ENCODE measurements at places on chromosomes 13 and 19. TPM values are rescaled to one million over a fixed set of nuclear protein-coding genes. Genes with fewer than 3 reads are reported as not detected.
A peak's percentile ranks its signal among the peaks of the same experiment; 100 is the strongest.

GRCh38 chr13:27112006-27112405, 59.6 kb downstream of the USP12 start:
- DNase-seq = no peak
- H3K27ac ChIP-seq = no peak overlapping the region
- no peak overlapping the region for H3K4me3 ChIP-seq
- H3K27me3 ChIP-seq = no peaks in the 10 kb centered on the region

- peak; percentile 38 for DNase-seq
- H3K4me3 ChIP-seq = 0 out of 2 replicates have a peak overlapping the region, but pooled peaks have one; percentile 22
- H3K27ac ChIP-seq = no peak overlapping the region
- peaks cover 5% of the 10 kb centered on the region for H3K36me3 ChIP-seq
Observed at GRCh38 chr19:5345895-5346386, 5.3 kb upstream of the PTPRS start.

DNA sequence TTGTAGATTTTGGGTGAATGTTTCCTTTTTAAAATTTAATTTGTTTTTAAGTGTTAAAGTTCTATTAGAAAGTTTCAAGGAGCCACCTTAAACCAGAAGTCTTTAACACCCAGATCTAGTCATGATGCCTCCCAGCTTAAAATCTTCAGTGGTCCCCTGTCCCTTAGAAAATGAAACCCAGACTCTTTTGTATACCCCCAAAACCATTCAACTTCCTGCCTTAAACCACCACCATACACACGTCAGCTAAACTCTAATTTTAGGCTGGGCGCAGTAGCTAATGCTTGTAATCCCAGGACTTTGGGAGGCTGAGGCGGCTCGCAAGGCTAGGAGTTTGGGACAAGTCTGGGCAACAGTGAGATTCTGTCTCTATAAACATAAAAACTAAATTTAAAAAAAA, 37.9 kb downstream of the N4BP2L1 start:
- no peak overlapping the region for H3K4me3 ChIP-seq
- 0 out of 2 replicates have a peak, but pooled peaks cover 5% of the 10 kb centered on the region for H3K4me1 ChIP-seq
- H3K36me3 ChIP-seq = no peaks in the 10 kb centered on the region
- no peak overlapping the region for H3K27ac ChIP-seq
- no peak for DNase-seq

DNA sequence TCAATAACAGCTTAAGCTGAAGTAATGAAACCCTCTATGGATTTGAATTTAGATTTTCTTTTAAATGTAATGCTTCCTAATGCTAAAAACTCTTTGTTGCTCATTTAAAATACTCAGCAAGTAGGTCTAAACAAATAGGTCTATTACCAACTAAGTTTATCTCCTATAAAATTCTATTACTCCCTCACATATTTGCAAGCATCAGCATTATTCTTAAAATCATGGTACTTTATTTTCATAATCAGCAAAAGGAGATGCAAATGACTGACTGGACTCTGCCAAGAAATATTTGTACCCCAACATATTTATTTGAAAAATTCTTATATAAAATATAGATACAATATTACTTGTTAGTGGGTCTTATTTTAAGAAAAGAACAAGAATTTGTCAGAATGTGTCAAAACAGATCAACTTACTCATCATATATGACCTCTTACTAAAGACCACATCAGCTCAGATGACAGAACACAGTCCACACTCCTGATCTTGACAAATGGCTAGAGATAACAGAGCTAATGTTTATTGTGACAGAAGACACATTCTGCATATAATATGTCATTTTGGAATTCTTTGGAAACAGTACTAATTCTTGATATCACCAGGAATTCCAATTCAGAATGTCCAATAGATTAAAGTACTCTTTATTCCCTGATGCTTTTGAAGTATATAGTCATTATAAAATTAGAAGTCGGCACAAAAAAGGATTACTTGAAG, 704.6 kb upstream of the PCDH9 start:
- H3K4me1 ChIP-seq = no peaks in the 10 kb centered on the region
- no peak overlapping the region for H3K27ac ChIP-seq
- no peak for DNase-seq
- no peaks in the 10 kb centered on the region for H3K36me3 ChIP-seq
- H3K4me3 ChIP-seq = no peak overlapping the region

DNA sequence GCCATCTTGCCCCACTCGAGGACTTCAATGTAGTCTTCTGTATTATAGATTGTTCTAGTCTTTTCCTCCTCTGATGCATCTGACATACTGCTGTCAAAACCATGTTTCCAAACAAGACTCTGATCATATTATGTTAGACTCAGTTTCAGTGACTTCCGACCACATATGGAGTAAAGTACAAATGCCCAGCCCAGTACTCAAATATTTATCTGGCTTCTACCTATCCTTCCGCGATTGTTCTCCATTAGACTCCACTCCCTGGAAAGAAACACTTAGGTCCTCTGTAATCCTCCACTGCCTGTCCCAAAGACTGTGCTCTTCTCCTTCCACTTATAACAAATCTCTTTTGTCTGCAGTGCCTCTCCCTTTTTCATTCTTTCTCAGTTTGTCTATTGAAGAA, 439.5 kb downstream of the EFNB2 start:
- H3K36me3 ChIP-seq = peaks cover 9% of the 10 kb centered on the region
- no peak overlapping the region for H3K4me3 ChIP-seq
- DNase-seq = no peak
- H3K27me3 ChIP-seq = no peaks in the 10 kb centered on the region

GRCh38 chr13:19998960-19999359, 40.4 kb downstream of the ZMYM2 start:
- no peak overlapping the region for H3K27ac ChIP-seq
- H3K36me3 ChIP-seq = peaks cover 10% of the 10 kb centered on the region
- H3K4me1 ChIP-seq = peaks cover 12% of the 10 kb centered on the region
- DNase-seq = no peak

GRCh38 chr13:110444226-110444653, 117.3 kb downstream of the RAB20 start:
- no peaks in the 10 kb centered on the region for H3K27me3 ChIP-seq
- H3K36me3 ChIP-seq = peaks cover 35% of the 10 kb centered on the region
- no peak overlapping the region for H3K4me3 ChIP-seq
- peak; percentile 32 for DNase-seq

GRCh38 chr13:68888832-68889231, 1218.8 kb upstream of the ATXN8OS start:
- no peak overlapping the region for H3K4me3 ChIP-seq
- no peak overlapping the region for H3K27ac ChIP-seq
- no peaks in the 10 kb centered on the region for H3K27me3 ChIP-seq
- no peak for DNase-seq
- H3K4me1 ChIP-seq = no peaks in the 10 kb centered on the region
- H3K36me3 ChIP-seq = no peaks in the 10 kb centered on the region

GRCh38 chr19:1837625-1838105, 10.6 kb downstream of the REXO1 start:
- no peak overlapping the region for H3K4me3 ChIP-seq
- H3K36me3 ChIP-seq = no peaks in the 10 kb centered on the region

DNA sequence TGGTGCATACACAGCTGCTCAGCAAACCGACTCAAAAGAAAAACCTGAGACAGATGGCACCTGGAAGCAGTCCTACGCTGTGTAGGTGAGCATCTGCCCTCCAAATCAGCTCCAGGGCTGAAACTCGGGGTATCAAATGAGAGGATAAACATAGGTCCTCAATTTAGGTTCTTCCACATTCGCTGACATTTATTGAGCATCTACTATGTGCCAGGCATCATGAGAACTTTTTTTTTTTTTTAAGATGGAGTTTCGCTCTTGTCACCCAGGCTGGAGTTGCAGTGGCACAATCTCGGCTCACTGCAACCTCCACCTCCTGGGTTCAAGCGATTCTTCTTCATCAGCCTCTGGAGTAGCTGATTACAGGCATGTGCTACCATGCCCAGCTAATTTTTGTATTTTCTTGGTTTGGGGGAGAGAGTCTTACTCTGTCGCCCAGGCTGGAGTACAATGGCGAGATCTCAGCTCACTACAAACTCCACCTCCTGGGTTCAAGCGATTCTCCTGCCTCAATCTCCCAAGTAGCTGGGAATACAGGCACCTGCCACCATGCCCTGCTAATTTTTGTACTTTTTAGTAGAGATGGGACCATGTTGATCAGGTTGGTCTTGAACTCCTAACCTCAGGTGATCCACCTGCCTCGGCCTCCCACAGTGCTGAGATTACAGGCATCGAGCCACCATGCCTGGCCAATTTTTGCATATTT, 13.4 kb downstream of the QPCTL start:
- no peak overlapping the region for H3K4me3 ChIP-seq
- no peak overlapping the region for H3K27ac ChIP-seq
- H3K4me1 ChIP-seq = no peaks in the 10 kb centered on the region
- 0 out of 2 replicates have a peak, but pooled peaks cover 1% of the 10 kb centered on the region for H3K27me3 ChIP-seq
- no peak for DNase-seq

DNA sequence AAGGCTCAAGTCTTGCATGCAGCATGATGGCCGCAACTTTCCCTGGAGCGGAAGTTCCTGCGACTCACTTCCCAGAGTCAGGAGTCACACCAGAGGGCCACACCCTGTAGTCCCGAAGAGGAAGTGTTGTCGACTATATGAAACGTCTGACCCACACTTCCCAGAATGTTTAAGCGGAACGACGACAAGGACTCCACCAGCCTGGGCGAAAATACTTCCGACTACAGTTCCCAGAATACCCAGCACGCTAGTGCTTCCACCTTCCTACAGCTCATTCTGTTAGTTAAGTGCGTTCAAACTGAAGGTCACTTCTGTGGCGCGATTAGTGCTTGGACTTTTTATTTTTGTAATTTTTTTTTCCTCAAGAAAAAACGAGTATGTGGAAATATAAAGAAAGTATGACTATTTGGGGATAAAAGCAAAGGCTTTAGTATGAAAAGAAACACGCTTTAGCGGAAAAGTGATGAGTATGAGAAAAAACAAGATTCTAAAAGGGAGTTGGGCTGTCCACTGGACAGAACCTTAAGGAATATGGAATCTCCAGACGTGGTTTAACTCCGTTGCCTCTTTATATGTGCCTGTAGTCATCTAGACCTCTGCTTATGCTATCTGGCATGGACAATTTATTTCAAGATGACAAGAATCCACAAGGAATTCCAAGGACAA, 15.5 kb upstream of the ZNF112 start:
- H3K36me3 ChIP-seq = no peaks in the 10 kb centered on the region
- no peak overlapping the region for H3K4me3 ChIP-seq
- H3K27ac ChIP-seq = no peak overlapping the region
- peaks cover 2% of the 10 kb centered on the region for H3K27me3 ChIP-seq
- H3K4me1 ChIP-seq = no peaks in the 10 kb centered on the region

DNA sequence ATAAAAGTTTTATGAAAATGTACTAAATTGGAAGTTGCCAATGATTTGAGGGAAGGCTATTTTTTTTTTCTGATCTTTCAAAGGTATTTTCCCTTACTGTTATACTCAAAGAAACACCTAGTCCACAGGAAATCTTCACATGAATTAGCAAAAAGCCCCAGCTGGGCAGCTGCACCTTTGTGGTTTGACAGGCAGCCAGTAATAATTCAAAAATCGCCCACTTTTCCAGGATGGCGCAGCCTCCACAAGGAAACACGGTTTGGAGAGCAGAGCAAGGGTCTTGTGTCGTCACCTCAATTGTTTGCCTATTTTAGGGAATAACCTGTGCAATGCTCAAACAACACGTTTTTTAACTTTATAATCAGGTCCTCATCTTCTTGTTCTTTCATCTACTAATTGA, 324.9 kb upstream of the GPC6 start:
- H3K27ac ChIP-seq = no peak overlapping the region
- DNase-seq = no peak
- no peaks in the 10 kb centered on the region for H3K36me3 ChIP-seq

The CALM3 gene
- 445 TPM for total RNA-seq

The SPATA13 gene
- 9.2 TPM for total RNA-seq

The KIR2DL4 gene
- not detected for total RNA-seq

The OR7A5 gene
- total RNA-seq = not detected

The SBK2 gene
- not detected for total RNA-seq

The PSG2 gene
- 2.2 TPM for total RNA-seq

The PSG1 gene
- 6.3 TPM for total RNA-seq

All from HFFc6 (cell line).